NCI-H1436 (cell line): ENCODE measurements at places on chromosomes 11 and 22.

DNA sequence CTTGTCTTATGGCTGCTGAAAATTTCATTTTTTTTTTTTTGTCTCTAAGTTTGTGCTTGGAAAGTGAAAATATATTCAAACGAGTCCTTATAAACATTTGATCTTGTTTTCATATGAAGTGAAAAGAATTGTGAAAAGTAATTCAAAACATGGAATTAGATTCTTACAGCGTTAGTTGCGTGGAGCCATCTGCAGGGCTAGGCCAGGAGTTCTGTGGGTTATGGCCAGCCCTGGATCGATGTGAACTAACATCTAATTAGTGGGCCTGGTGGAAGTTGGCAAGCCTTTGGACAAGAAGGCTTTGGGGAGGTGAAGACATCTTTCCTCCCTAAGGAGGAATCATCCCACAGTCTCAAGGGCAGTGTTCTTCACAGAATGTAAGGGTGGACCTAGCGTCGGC, 37.2 kb downstream of the PARVA start:
- DNase-seq = no peak

DNA sequence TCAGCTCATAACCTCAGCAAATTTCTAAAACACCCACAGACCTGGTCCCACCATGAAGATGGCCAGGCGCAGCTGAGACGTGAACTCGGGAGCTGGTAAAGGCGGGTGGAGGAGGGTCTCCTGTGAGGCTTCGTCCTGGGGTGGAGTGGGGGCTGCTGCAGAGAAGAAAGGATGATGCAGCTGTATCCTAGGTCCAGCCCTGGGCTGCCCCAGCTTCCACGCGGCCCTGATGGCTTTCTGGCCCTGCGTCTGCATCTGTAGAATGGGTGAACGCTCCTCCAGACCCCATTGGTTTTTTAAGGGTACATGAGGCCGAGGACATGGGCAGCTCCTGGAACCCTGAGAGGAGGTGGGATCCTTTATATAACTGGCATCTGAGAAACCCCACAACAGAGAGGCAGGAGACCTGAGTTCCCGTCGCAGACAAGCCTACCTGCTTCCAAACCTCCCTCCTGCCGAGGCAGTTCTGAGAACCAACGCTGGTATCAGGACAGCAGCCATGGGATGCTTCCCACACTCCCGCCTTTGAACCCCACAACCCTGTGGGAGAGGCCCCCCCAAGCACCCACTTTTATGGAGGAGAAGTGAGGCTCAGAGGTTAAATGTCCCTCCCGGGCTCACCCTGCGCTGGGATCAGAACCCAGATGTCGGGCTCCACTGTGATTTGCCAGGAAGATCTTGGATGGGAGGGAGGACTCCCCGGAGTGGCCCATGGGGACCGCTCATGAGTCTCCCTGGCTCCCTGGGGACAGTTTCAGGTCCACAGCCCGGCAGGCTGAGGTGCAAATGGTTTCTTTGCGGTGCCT, 55.2 kb upstream of the FGF3 start:
- DNase-seq = no peak

DNA sequence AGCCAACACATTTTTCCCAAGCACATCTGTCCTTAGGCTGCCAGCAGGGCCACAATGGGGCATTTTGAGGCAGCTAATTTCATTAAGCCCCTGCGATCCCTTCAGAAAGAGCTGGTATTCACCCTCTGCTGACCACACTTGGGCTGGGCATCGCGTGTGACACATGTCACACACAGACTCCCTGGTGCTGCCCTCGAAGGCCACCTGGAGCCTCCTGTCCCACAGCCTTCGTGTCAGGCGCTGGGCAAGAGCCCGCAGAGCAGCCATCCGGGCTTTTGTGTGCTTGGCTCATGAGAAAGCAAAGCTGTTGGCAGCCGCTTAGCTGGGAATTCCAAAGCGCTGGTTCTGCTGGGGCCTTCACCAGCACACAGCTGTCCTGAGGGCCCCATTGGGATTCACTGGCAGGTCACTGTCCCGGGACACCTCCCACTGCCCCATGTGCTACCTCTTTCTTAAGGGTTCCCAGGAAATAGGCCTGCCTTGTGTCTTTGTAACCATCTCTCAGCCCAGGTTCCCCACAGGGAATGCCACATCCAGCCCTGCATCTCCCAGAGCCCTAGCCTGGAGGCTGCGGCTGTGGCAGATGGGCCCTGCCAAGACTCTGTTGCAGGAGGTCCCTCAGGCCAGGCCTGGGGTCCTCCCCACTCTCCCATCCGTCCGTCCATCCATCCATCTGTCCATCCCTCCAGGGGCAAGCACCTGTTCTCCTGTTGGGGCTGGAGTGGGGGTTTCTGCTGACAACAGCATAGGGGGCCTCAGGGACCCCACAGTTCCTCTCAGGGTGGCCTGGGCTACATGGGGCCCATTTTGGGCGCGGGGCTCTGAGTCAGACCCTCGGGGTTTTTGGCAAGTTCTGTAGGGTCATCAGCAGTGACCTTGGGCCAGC, 4.9 kb downstream of the CLDN5 start:
- DNase-seq = no peak

GRCh38 chr11:94795476-94796189, 27.5 kb downstream of the AMOTL1 start:
- no peak for DNase-seq

DNA sequence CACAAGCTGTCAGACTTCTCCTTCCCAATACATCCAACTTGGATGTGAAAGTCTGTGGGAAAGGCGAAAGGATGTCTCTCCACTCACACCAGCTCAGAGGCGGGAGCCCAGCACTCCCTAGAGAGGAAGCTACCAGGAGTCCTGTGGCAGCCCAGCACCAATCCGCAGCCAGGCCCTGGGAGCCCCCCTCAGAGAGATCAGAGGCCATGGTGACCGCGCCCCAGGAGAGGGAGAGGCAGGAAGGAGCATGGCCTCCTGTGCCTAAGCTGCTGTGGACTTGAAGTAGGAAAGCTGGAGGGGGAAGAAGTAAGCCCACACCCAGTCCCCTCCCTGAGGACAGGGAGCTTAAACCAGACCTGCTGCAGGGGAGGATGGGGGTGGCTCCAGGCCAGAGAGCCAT, 24.4 kb upstream of the IGSF9B start:
- no peak for DNase-seq

GRCh38 chr11:95055283-95055897, 6.2 kb downstream of the KDM4F start:
- no peak for DNase-seq

GRCh38 chr22:46769191-46769675, 6.8 kb downstream of the TBC1D22A start:
- DNase-seq = no peak

DNA sequence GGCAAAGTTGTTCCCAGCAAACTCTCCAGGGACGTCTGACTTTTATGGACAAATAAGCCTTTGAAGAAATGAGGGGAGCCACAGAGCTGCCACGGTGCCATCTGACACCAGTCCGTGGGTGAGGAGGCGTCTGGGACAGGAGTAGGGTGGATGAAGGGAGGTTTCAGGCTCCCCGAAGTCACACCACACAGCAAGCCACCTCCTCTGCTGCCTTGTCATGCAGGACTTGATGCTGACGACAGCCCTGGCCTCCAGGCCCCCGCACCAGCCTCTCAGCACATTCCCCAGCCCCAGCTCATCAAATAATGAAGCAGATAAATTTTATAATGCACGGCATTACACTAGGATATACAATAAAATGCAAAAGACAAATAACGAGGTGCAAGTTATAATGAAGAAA, 156.5 kb downstream of the CEP164 start:
- DNase-seq = no peak

- DNase-seq = no peak
Measured at GRCh38 chr11:93659196-93659595, 2.3 kb upstream of the CEP295 start.

DNA sequence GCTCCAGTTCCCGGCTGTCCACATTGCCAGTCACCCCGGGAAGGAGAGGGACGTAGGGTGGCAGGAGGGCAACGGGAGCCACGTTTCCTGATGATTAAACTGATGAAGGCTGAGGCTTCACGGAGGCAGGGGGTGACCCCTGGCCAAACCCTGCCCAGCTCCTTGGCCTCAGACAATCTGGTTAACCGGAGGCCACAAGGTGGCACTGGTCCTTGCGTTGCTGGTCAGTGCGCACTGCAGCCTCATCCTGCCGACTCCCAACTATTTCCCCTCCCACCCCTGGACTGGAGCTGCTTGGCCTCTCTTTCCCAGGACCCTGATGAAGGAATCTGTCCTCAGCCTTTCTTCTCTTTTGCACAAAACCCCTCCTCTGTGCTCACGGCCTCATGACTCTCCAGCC, 75.3 kb downstream of the PDE2A start:
- DNase-seq = no peak

- no peak for DNase-seq
Measured at GRCh38 chr22:40247976-40248375, 70.3 kb downstream of the TNRC6B start.

GRCh38 chr11:1863352-1864216, 10.7 kb downstream of the LSP1 start:
- DNase-seq = peak; percentile 45

GRCh38 chr11:103453126-103453525, 343.9 kb downstream of the DYNC2H1 start:
- DNase-seq = no peak

DNA sequence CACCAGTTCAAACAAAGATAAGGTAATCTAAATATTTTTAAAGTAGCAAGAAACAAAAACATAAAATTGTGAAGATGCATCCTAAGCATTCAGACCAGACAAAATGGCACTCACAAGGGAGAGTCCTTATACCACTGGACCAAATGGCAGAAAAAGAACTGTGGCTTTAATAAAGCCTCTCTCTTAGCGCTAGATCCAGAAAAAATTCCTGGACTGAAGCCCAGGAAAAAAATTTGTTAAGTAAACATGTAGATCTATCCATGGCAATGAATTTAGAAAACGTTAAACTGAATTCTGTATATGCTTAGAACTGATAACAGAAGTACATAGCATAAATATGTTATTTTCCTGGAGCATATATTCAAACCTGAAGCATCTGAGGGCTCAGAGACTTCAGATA, 11.8 kb upstream of the CD59 start:
- no peak for DNase-seq

GRCh38 chr11:68828155-68828931, 13.4 kb downstream of the CPT1A start:
- no peak for DNase-seq

GRCh38 chr11:66976028-66976467, 944 bp downstream of the C11orf86 start:
- DNase-seq = peak; percentile 23

DNA sequence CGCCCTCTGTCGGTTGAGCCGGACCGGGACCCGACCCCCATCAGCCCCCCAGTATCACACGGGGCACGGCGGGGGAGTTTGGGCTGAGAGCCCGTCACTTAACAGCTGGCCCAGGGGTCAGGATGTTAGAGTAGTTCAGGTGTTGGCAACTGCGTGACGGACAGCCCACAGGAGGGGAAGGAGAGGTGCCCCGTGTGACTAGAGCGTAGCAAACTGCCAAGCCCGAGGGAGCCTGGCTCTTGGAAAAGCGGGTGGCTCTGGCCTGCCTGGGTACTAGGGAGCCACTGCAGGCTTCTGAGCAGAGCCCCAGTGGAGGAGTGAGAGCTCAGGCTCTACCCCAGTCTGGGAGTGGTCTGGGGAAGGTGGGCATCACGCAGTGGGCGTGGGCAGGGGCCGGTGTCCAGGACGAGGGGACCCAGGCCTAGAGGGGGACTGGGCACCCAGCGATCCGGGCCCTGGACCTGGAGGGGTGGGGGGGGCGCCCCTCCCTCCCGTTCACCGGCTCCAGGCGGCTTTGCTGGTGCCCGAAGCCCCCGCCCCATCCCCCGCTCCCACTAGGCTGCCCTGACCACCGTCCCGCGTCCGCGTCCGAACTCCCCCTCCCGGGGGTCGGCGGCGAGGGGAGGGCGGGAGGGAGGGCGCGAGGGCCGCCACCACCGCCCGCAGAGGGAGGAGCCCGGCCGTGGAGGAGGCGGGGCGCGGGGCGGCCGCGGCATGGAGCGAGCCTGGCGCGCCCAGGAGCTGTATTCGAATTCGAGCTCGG, 24.4 kb downstream of the SHANK3 start:
- DNase-seq = no peak

- DNase-seq = peak; percentile 64
Measured at GRCh38 chr11:14971865-14972580, at the start of gene CALCA. TSS of gene CALCA (minus strand) at chr11:14972351. CDS start at chr11:14971192, 1,159 bp downstream.

DNA sequence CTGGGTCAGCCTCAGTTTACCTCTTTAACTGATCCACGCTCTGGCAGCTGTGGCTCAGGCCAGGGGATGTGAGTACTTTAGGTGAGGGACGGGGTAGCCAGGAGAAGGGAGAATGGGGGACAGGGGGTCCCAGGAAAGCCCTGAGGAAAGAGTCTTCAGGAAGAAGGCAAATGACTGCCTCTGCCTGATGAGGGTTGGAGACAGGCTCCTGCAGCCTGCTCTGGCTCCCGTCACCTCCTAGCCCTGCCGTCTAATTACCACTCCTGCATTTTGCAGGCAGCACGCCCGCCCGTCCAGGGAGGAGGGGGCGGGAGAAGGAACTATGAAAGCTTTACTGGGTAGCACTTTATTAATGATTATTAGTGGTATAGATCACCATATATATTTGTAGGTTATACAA, 116.6 kb downstream of the CEP164 start:
- no peak for DNase-seq

DNA sequence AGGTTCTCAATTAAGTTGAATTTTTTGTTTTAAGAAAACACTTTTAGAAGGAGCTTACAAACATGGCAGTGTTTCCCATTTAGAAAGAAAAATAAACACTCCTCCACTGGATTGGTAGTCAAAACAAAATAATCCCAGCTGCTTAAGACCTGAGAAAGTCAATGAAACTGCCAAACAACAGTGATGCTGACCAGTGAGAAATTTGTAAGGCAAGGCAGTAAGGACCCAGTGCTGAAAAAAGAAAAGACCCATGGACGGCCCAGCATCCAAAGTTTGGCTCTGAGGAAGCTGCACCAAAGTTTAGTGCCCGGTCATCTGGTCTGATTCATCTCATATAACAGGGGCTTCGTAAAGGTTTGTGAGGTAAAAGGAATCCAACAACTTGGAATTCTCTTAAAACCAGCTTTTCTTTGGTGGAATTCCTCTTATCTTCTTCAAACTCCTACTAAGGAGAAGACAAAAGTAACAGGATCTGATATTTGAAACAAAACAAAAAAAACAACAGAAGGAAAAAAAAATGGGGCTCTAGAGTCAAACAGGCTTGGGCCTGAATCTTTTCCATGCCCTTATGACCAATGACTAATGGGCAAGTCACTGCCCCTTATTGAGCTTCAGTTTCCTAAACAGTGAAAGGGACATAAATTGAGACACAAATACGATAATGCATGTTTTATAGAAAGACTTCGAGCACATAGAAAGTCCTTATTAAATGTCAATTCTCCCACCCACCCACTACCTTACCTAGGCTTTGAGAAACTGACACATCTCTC, 383.0 kb upstream of the NARS2 start:
- DNase-seq = no peak
